ENCODE measurements at places on chromosomes 7 and 10.

DNA sequence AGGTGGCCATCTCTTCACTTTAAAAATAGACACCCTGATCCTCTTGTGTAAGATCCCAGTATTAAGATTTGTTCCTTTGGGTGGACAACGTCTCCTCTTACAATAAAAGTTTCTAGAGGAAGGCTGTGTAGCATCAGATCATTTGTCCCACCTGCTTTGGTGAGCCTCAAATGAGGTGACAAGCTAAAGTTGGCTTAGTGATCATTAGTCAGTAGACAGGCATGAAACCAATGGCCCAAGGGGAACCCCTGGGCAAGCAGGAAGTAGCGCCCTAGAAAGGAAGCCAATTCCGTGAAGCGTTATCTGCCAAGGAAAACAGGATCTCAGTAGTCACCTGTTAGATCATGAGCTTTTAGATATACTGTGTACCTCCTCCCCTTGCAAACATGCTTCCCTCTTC lies 66.8 kb downstream of the PCGF5 start:
- no peak for DNase-seq

GRCh38 chr7:47264021-47264651 lies 317.8 kb downstream of the TNS3 start:
- DNase-seq = no peak

DNA sequence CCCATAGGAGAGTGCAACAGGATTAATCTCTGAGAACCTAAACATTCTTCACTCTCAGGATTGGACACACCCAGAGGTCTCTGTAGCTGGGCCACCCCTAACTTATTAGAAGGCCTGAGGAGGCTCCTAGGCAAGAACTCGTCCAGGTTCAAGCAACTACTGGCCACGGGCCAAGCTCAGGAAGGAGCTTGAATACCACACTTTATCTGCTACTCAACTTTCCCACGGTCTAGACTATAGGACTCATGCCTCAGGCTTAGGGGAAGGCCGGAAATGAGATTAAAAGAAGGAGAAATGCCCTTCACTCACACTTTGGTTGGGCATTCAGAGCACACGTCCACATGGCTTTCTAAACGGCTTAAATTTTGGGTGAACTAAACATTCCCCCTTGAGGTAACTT lies 142.8 kb upstream of the PHYHIPL start:
- DNase-seq = no peak

DNA sequence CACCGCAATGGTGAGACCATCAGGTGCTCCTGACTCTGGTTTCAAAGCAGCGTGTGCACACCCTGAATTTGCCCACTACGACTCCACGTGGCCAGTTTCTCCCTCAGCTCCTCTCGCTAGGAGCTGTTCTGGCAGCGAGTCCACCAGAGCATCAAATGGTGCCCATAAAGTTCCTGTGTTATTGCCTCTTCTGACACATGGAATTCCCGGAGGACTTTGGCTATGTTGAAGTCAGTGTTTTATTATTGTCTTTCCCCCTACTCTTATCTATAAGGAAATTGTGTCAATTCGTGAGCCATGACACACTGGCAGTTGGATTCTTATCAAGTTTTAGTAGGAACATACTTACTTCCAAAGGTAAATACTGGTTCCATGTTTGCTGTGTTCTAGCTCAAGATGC lies 53.9 kb upstream of the NPVF start:
- DNase-seq = no peak

GRCh38 chr7:123131556-123131955 lies 68.2 kb downstream of the SLC13A1 start:
- DNase-seq = no peak

- DNase-seq = no peak
These were observed 67.7 kb downstream of the GRK5 start for GRCh38 chr10:119275085-119275484.

GRCh38 chr7:14821757-14822480 lies 80.6 kb downstream of the DGKB start:
- peak; percentile 69 for DNase-seq

DNA sequence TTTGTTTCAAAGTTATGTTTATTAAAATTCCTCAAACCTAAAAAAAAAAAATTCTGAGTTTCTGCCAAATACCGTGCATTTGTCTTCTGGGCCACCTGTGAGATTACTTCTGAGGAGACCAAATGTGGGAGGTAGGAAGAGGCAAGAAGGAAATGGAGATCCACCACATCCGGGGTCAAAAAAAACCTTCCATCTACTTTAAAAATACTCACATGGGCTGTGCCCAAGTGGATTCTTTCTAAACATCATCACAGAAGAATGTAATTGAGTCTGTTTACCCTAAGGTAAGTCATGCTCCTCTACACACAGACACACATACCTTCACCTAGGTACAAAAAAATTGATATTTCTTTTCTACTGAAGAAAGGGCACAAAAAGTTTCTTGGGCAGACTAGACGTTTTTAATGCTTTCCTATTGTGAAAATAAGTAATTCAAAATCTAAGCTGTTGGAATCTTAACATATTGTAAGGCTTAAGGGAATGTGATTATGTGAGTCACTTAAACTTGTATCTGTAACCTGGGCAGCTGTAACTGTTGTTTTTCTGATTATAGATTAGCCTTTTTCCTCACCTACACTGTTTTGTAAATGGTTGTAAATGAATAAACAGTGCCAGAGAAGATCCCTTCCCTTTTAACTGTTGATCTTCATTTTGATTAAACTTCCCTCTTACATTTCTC lies 19.1 kb upstream of the SPOCK2 start:
- DNase-seq = no peak

- DNase-seq = no peak
These were observed 55.8 kb downstream of the CNOT4 start for GRCh38 chr7:135454060-135454459.

GRCh38 chr10:119703903-119704508 lies 21.8 kb upstream of the INPP5F start:
- no peak for DNase-seq

GRCh38 chr7:68074242-68074641 lies 1077.6 kb downstream of the TYW1 start:
- no peak for DNase-seq

DNA sequence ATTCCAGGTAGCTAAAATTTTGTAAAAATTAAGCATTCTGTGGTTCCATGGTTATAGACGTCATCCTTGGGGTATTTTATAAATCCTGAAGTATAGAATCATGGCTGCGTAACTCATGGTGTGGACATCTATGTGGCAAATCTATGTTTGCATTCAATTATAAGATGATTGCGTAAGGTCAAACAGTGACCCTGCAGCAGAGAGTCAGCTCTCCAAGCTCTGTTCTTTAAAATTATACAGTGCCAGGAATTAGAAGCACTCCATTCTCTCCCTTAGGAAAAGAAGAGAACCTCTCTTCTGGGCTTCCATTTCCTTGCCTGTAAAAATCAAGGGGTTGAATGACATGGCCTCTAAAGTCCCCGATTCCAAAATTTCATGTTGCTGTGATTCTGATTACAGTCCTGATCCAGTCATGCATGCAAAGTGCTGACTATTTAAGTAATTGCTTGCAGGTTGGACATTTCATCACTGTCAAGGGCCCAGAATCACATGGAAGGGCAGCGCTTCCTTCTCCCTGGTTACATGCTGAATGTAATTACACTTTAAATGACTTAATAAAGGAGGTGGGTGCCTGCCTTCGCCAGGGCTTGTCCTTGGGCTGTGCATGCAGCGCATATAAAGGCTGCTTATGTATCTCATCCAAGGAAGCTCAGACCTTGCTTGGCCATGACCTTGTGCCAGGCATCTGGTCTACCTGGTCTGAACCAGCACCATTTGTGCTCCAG lies 550.7 kb downstream of the TYW1 start:
- DNase-seq = no peak

DNA sequence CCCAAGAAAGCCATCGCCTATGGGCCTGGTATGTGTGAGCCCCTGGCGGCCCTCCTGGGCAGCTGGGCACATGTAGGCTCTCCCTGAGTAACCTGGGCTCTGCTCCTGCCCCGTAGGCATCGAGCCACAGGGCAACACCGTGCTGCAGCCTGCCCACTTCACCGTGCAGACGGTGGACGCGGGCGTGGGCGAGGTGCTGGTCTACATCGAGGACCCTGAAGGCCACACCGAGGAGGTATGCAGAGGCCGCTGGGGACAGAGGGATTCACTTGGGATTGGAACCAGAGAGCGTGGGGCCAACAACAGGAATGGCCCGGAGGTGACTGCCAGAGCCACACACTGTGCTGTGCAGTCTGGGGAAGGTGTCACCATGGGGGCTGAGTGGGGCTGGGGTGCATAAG lies 7.3 kb downstream of the FLNC start:
- no peak for DNase-seq

DNA sequence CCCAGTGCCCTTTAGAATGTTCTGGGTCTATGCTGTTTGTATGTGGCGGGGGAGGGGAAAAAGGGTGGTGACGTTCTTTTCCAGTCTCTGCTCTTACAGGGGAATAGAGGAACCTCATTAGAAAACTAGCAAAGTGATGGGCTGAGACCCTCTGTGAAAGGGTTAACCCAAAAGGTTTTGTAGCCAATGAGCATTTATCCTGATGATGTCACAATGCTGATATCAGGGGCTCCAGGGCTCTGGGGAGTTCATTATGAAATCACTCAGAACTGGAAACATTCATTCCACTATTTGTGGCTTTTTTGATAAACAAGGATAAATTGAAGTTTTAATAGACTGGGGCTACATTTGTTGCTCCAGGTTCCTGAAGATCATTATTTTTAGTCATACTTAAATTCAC lies 71.7 kb downstream of the ARID5B start:
- no peak for DNase-seq

DNA sequence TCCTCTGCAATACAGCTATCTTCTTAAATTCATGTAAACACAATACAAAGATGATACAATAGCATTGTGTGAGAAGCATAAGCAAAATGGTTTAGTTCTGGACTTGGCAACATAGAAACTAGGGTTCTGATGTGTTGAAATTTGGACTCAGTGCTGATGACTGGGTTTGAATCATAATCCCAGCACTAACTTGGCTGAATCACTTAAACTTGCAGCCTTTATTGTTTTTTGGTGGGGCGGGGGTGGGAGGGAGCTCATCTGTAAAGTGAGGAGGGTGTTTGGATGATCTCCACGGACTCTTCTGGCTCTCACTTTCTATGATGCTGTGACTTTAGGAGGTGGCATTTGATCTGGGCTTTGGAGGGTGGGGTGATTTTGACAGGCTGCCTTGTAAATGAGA lies 158.2 kb downstream of the WNT2 start:
- DNase-seq = peak; percentile 49

GRCh38 chr7:2245883-2246675 lies 4.1 kb downstream of the NUDT1 start:
- DNase-seq = no peak

DNA sequence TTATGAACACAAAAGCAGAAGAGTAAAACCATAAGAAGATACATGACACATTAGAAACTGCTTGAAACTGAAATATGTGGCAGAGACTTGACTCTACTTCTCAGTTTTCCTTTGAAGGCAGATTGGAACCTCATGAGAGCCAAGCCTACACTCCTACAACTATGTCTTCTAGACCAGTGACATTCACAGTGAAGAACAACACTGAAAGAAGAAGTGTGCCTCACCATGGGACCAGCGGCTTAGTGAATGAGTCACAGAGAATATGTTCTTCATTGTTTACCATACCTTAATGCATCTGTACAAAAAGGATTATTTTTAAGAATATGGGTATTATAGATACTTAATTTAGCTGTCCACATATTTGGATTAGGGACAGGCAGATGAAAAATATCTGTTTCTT lies 248.3 kb downstream of the CDC14C start:
- DNase-seq = no peak

DNA sequence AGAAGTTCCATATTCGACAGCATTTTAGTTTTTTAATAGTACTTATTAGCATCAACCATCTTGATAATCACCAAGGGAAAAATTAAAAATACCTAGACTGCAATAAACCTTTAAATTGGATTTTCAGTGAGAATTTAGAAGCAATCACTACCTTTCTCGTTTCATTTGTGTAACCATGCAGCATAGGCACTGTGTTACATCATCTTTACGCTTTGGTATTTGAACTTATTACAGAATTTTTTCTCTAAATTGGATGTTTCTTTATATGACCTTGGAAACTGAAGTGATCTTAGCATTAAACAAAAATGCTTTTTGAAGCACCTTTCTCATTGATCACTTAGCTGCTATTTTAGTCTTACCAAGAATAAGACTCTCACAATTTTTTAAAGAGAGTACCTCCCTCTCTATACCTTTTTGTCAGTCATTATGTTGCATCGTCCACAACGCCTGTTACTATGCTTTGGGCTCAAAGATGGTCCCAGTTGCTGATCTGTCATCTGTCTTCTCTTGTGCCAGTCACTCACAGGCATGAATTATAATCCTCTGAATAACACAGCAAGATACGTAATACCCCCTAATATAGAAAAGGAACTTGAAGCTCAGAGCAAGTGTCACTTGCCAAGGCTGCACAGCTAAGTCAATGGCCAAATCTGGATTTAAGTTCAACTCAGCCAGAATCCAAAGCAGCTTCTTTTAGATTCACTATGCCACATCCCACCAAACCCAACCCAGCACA lies 19.6 kb upstream of the ASCC1 start:
- no peak for DNase-seq

DNA sequence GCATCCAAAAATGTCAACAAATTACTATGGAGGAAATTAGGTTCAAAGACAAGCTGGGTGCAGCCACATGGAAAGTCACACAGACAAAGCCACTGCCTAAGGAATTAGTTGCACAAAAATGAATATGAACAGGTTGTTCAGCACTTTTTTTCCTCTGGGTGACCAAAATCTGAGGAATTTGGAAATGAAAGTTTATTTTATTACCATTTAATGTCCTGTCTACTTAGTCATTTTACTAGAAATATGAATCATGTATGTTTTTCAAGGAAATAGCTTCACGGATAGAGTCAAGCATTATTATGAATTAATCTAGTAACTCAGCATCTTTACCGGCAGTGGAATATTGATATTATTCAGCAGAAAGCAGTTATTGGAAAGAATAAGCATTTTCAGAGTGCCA lies 106.3 kb downstream of the ANK3 start:
- peak; percentile 51 for DNase-seq

GRCh38 chr10:8338177-8338766 lies 283.8 kb downstream of the GATA3 start:
- DNase-seq = no peak

- peak; percentile 92 for DNase-seq
These were observed 485.1 kb downstream of the SEMA3D start for GRCh38 chr7:84701524-84702306.

- no peak for DNase-seq
These were observed 27.2 kb downstream of the ST8SIA6 start for GRCh38 chr10:17427201-17427600.

DNA sequence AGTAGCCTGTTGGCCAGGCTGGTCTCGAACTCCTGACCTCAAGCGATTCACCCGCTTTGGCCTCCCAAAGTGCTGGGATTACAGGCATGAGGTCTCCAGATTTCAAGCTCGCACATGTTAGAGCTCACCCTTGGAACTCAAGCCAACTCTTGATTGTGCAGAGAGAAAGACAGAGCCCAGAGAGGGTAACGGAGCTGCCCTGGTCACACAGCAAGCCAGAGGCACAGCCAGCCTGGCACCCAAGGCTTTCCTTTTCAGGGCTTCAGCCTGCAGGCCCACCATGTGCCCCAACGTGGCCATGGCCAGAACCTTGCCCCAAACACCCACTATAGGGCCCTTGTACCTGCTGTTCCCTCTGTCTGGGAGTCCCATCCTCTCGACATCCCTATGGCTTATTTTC lies 49.1 kb upstream of the CUX1 start:
- no peak for DNase-seq

Measured in HCEC 1CT (cell line).